ENCODE measurements at places on chromosomes 4 and X. TPM values are rescaled to one million over a fixed set of nuclear protein-coding genes. Genes with fewer than 3 reads are reported as not detected.

DNA sequence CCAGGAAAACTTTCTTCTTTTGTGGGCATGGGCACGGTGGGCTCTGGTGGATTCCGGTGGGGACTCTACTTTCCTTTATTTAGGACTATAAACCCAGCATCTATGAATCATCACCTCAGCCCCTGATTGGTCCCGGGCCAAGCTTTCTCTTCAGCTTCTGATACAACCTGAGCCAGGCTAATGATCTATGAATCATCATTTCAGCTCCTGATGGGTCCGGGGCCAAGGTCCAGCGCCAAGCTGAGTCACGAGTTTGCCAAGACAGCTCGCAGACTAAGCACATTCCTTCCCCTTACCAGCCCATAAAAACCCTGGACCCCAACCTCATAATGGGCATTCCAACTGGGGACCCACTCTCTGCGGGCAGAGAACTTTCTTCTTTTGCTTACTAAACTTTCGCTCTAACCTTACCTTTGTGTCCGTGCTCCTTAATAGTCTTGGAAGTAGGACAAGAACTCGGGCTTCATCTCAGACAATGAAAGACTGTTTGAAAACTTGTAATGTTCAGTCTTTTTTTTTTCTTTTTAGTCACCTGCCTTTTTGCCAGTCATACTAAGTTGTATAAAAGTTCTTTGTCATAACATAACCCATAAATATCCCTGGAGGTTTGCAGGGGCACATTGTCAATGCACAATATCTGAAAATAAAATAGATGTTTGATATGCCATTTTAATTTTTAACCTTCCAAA lies 904.9 kb upstream of the EPHA5 start:
- no peak for DNase-seq
- H3K4me1 ChIP-seq, result no peaks in the 10 kb centered on the region
- H3K4me3 ChIP-seq, result no peak overlapping the region

DNA sequence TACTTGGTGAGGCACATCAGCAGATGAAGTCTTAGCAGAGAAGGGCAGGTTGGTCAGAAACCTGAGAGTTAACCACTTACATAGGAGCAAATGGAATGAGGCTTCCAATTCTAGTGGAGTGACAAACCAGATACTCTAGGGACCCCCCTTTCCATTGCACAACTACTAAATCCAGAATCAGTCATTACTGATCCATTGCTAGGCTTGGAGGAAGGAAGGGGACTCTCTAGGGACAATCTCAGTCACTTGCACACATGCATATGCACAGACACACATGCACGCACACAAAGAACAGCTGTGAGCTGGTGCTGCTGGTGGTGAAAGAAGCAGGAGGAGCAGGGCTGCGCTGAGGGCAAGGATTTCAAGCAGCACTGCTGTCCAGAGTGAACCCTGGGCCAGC lies 25.7 kb downstream of the PNMA5 start:
- H3K4me1 ChIP-seq, result no peaks in the 10 kb centered on the region
- no peak overlapping the region for H3K27ac ChIP-seq
- no peaks in the 10 kb centered on the region for H3K36me3 ChIP-seq
- DNase-seq, result no peak

DNA sequence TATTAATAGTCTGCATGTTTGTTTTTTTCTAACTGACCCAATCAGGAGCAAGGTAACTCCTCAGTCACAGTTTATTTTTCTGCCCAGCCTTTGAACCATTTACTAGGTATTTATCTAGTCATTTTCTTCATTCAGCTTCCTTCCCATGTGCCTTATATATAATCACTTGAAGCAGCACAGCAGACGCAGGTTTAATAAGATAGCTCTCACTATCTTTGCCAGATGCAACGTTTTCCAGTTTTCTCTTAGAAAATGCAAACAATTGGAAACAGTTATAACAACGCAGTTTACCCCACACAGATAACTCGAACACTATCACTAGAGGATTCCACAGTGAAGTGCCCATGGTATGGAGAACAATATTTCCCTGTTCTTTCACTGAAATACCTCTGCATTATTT lies 56.4 kb upstream of the NFKB1 start:
- H3K4me3 ChIP-seq, result no peak overlapping the region
- H3K4me1 ChIP-seq, result no peaks in the 10 kb centered on the region
- H3K36me3 ChIP-seq, result no peaks in the 10 kb centered on the region
- no peaks in the 10 kb centered on the region for H3K27me3 ChIP-seq
- no peak for DNase-seq
- H3K27ac ChIP-seq, result no peak overlapping the region

DNA sequence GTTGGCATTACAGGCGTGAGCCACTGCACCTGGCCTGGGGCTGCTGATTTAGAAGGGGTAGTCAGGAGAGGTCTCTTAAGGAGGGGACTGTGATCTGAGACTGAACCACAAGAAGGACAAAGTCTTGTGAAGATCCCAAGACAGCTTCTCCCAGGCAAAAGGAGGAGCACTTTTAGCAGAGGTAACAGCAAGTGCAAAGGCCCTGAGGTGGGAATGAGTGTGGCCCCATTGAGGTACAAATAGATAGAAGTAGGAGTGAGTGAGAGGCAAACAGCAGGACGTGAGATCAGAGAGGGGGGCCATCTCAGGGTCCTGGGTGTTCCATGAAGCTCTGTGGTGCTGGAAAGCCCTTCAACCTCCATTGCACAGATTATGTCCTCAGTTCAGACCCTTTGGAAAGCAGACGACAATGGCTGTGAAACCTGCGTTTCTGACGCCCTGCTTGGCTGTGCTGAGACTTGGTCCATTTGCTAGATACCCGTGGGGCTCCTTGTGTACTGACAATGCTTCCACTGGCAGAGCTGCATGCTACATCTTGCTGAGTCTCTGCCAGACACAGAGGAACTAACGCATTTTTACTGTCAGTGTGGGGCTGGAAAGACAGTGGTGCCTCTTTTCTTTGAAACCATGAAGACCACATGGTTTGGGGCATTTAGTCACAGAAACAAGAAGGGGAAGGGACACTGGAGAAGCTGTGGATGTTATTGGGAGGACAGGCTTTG lies 1.3 kb upstream of the CCKAR start:
- no peak overlapping the region for H3K4me3 ChIP-seq
- H3K27ac ChIP-seq, result no peak overlapping the region
- H3K36me3 ChIP-seq, result no peaks in the 10 kb centered on the region
- H3K27me3 ChIP-seq, result peaks cover 5% of the 10 kb centered on the region

GRCh38 chrX:16014171-16014570 lies 109.2 kb upstream of the GRPR start:
- H3K4me1 ChIP-seq, result no peaks in the 10 kb centered on the region
- no peak overlapping the region for H3K4me3 ChIP-seq
- no peaks in the 10 kb centered on the region for H3K36me3 ChIP-seq

DNA sequence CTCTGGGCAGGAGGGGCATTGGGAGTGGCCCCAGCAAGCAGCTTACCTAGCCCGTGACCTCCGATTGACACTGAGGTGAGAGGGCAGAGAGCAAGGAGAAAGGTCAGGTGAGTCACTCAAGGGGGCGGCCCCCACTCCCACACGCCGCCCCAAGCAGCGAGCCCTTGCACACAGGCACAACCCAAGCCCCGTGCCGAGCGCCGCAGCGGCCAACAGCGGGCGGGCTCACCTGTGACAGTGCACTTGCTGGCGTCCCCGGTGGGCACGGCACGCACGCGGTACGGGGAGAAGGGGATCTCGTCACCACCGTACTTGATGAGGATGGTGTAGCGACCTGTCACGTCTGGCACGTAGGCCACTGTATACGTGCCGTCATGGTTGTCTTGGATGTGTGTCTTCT lies 17.2 kb downstream of the FLNA start:
- H3K27me3 ChIP-seq, result no peaks in the 10 kb centered on the region
- no peaks in the 10 kb centered on the region for H3K4me1 ChIP-seq
- peaks cover 8% of the 10 kb centered on the region for H3K36me3 ChIP-seq
- no peak for DNase-seq
- H3K4me3 ChIP-seq, result no peak overlapping the region

DNA sequence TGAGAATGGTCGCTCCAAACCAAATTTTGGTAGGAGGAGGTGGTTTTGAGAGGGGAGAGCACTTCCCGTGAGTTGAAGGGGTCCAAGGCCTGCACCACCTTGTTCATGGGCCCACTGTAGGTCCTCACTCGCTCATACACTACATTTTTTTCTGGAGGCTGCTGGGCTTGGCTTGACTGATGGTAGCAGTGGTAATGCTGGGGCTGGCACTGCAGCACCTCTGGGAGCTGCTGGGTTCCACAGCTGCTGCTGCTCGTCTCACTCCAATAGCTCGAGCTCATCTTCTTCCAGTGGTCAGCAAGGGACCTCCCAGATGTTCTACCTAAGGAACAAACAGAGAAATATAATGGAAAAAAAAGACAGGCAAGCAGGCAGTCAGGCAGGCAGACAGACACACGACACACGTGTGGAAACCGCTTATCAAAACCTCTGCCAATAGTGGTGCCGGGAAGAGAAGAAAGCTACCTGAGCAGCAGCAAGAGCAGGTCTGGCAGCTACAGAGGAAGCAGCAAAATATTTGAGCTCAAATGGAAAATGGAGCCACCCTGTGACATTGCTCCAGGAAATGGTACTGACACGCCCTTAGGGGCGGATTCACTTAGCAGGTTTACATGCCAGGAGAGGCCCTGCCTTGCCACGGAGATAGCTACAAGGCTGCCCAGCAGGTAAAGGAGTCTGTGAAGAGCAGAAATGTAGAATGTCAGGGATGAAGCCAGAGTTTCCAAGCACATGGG lies at the start of gene POF1B:
Gene POF1B (minus strand): TSS at position 492 of the 734 bp plus-strand sequence. CDS start 211 bp downstream, at position 281.
- DNase-seq, result no peak
- H3K27me3 ChIP-seq, result no peaks in the 10 kb centered on the region
- H3K4me3 ChIP-seq, result no peak within 1 kb of the TSS
- no peak within 1 kb of the TSS for H3K27ac ChIP-seq
- H3K4me1 ChIP-seq, result no peaks in the 10 kb centered on the region

DNA sequence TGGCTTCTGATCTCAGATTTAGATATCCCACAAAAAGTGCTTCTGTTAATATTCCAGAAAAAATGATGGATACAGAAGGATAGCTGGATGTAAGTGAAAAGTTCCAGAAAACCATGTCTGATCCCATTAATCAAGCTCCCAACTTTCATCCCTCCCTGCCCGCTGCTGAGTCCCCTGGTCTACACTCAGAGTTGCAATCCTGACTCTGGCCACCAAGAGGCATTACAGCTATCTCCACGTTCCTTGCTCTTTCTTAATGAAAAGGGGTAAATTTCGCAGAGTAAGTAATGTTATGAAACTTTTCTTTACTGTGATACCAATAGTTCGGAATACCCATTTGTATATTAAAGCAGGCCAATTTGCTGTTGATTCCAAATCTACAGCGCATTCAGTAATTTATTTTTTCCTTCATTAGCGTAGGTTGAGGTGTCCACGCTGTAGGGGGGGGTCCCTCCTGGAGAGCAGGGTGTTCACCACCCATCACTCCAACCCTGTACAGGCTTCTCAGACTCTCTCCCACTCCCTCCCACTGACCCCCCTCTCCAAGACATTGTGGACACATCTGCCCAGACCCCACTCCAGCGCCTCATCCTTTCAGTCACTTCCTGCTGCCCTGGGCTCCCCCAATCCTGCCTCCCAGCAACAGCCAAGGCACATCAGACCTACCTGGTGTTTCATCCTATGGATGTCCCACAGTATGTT lies 55.1 kb downstream of the RAB40A start:
- no peaks in the 10 kb centered on the region for H3K36me3 ChIP-seq
- no peaks in the 10 kb centered on the region for H3K4me1 ChIP-seq
- DNase-seq, result peak; percentile 8
- no peak overlapping the region for H3K4me3 ChIP-seq

ITIH6 gene
- not detected for total RNA-seq

DNAAF6 gene
- total RNA-seq, result not detected

DGKK gene
- not detected for total RNA-seq

MEPE gene
- total RNA-seq, result not detected
